ENCODE measurements at places on chromosomes 4 and X. TPM values are rescaled to one million over a fixed set of nuclear protein-coding genes. Genes with fewer than 3 reads are reported as not detected.
A peak's percentile ranks its signal among the peaks of the same experiment; 100 is the strongest.

DNA sequence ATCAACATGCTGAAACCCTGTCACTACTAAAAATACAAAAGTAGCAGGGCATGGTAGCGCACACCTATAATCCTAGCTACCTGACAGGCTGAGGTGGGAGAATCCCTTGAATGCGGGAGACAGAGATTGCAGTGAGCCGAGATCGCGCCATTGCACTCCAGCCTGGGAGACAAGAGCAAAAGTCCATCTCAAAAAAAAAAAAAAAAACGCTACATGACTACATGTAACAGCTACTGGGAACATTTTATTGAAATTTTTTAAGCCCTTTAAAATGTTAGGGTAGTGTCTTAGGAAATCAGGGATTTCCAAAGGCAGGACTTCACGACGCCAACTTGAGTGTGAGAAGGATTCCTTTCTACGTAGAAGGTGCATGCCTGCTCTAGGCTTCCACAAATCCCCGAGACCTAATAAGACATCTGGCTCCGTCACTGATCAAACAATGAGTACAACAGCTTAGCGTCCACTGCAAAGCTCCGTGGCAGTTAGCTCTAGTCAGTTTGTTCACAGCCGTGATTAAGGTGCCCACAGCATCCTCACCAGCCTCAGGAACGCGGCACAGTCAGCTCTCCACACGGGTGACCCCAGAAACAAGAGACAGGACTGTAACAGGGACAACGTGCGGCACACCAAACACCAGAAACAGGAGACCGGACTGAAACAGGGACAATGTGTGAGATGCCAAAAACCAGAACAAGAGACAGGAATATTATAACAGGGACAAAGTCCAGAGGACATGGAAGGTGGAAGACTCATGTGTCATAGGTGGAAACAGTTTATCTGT is 33.7 kb downstream of the DHRSX start:
- no peak overlapping the region for H3K4me3 ChIP-seq
- peaks cover 3% of the 10 kb centered on the region for H3K4me1 ChIP-seq
- H3K27ac ChIP-seq = no peak overlapping the region
- H3K36me3 ChIP-seq = peaks cover 4% of the 10 kb centered on the region

DNA sequence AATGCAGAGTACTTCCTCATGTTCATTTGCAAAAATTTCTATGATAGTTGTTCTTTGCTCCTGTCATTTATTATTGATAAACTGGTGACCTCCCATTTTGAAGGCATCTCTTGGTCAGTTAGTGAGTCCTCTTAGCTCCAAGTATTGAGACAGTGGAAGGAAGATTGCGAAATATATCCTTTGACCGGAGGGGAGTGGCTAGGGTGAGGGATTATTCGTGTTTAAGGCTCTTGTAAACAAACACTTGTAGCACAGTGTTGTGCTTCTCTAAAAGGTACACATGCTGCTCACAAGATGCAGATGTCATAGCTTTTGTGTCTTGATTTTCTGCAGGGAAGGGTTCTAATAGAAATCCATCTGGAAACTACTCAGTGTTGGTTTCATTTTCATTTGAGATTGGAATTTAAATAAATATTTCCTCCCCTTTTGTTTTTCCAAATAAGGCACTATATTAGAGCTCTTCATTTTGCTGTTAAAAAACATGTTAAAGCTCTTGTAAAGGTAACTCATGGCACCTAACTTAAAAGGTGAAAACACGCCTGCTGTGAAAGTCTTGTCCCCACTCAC is 21.8 kb downstream of the TXLNG start:
- peaks cover 5% of the 10 kb centered on the region for H3K4me1 ChIP-seq
- DNase-seq = no peak
- peaks cover 5% of the 10 kb centered on the region for H3K36me3 ChIP-seq
- H3K27ac ChIP-seq = peak overlapping the region; percentile 60
- no peaks in the 10 kb centered on the region for H3K27me3 ChIP-seq

- DNase-seq = no peak
- no peaks in the 10 kb centered on the region for H3K27me3 ChIP-seq
- H3K27ac ChIP-seq = no peak overlapping the region
- H3K4me1 ChIP-seq = no peaks in the 10 kb centered on the region
- H3K36me3 ChIP-seq = no peaks in the 10 kb centered on the region
These were observed 122.3 kb downstream of the TEX13A start for GRCh38 chrX:105098201-105098600.

DNA sequence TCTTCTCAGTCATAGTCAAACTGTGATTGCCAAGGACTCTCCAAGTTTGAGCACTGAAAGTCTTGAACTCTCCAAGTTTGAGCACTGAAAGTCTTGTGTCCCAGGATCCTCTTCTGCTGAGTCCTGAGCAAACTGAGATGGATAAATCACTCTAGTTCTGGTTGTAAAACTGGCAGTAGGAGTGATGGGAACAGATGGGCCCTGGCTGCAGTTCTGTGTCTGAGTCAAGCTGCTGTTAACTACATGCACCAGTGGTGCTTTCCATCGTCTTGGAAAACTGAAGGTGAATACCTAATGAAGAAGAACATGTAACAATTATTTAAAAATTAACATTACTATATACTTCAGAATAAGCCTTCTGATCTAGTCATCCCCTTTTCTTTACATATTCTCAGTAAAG is 27.6 kb upstream of the KCNIP4 start:
- H3K27ac ChIP-seq = no peak overlapping the region
- H3K27me3 ChIP-seq = no peaks in the 10 kb centered on the region
- no peaks in the 10 kb centered on the region for H3K36me3 ChIP-seq
- no peak overlapping the region for H3K4me3 ChIP-seq

GRCh38 chrX:129123795-129124194 is 399.5 kb downstream of the SMARCA1 start:
- H3K4me1 ChIP-seq = no peaks in the 10 kb centered on the region
- no peak overlapping the region for H3K4me3 ChIP-seq
- no peak overlapping the region for H3K27ac ChIP-seq
- no peaks in the 10 kb centered on the region for H3K27me3 ChIP-seq
- DNase-seq = no peak

- H3K36me3 ChIP-seq = no peaks in the 10 kb centered on the region
- peaks cover 57% of the 10 kb centered on the region for H3K27me3 ChIP-seq
- H3K4me3 ChIP-seq = no peak overlapping the region
- no peak overlapping the region for H3K27ac ChIP-seq
These were observed 20.4 kb upstream of the TRIM60 start for GRCh38 chr4:165011403-165011802.

GRCh38 chr4:128225148-128225547 is 62.5 kb downstream of the PGRMC2 start:
- no peaks in the 10 kb centered on the region for H3K36me3 ChIP-seq
- H3K4me1 ChIP-seq = no peaks in the 10 kb centered on the region
- DNase-seq = no peak
- H3K27me3 ChIP-seq = peaks cover 5% of the 10 kb centered on the region
- H3K4me3 ChIP-seq = no peak overlapping the region
- no peak overlapping the region for H3K27ac ChIP-seq

DNA sequence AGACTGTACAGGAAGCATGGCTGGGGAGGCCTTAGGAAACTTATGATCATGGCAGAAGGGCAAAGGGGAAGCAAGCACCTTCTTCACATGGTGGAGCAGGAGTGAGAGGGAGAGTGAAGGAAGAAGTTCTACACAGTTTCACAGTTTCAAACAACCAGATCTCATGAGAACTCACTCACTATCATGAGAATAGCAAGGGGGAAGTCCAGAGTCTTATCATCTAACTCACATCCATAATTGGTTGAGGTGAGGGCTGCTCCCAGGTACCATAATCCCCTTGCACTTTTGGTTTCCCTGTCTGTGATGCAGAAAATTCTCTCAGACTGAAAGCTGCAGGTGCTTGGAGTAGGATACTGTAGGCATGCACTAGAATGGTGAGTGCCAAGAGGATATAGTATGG is 233.8 kb upstream of the CPEB2 start:
- no peak overlapping the region for H3K4me3 ChIP-seq
- no peak overlapping the region for H3K27ac ChIP-seq
- no peaks in the 10 kb centered on the region for H3K27me3 ChIP-seq
- no peaks in the 10 kb centered on the region for H3K4me1 ChIP-seq

DNA sequence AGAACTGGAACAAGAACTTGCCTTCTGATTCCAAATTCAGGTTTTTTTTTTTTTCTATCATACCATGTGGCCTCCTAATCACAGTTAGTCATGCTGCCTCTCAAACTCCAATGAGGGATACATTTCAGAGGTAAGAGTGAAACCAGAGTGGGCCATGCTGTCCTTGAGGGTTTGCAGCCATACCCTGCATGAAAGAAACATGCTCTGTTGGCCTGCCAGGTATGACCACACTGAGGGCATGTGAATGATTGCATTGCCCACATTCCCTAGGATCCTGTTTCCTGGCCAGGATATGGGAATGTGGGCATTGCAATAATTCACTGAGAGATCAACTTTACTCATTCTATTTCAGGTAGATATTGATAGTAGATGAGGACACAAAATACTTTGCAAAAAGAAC is 56.4 kb upstream of the DDIT4L start:
- H3K27ac ChIP-seq = no peak overlapping the region
- no peak for DNase-seq
- H3K4me3 ChIP-seq = no peak overlapping the region
- no peaks in the 10 kb centered on the region for H3K4me1 ChIP-seq

GRCh38 chr4:65453398-65453797 is 216.9 kb downstream of the EPHA5 start:
- no peaks in the 10 kb centered on the region for H3K36me3 ChIP-seq
- H3K27ac ChIP-seq = no peak overlapping the region
- no peak overlapping the region for H3K4me3 ChIP-seq
- DNase-seq = no peak

Gene HOPX
- 25.2 TPM for total RNA-seq

DNA sequence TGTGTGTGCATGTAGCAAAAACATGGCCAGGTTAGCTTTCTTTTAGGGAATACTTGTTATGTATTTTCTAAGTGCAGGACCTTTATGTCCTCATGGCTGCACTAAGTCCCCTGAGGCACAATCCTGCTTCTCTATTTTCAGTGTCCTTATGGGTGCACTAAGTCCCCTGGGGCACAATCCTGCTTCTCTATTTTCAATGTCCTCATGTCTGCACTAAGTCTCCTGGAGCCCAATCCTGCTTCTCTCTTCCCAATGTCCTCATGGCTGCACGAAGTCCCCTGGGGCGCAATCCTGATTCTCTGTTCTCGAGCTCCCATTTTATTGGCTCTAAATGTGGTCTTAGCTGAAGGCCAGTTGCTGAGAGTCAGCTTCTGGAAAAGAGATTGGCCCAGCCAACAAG is 49.7 kb upstream of the GPRIN3 start:
- peaks cover 2% of the 10 kb centered on the region for H3K36me3 ChIP-seq
- H3K4me3 ChIP-seq = no peak overlapping the region
- H3K27ac ChIP-seq = no peak overlapping the region
- no peaks in the 10 kb centered on the region for H3K4me1 ChIP-seq
- DNase-seq = no peak

Gene NAT8L
- 0.14 TPM for total RNA-seq

DNA sequence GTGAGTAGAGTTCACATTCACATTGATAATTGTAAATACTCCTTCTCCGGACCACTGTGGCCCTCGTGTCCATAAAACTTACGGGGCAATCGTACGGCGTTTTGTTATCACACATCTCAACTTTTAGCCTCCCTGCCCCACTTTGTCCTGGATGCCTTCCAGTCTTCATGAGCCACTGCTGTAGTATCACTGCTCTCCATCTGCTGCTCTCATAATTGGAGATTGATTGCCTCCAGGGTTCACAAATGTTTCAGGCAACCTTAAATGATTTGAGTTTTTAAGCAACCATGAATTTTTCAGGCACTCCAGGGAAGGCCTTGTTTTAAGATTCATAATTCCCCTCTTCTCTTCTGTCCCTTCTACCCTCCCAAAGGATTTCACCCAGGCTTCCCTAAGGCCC is 28.4 kb downstream of the ALPK1 start:
- H3K36me3 ChIP-seq = peaks cover 4% of the 10 kb centered on the region
- DNase-seq = no peak
- peaks cover 13% of the 10 kb centered on the region for H3K4me1 ChIP-seq
- no peak overlapping the region for H3K27ac ChIP-seq
- H3K4me3 ChIP-seq = no peak overlapping the region
- no peaks in the 10 kb centered on the region for H3K27me3 ChIP-seq

Gene CXorf58
- total RNA-seq = not detected

DNA sequence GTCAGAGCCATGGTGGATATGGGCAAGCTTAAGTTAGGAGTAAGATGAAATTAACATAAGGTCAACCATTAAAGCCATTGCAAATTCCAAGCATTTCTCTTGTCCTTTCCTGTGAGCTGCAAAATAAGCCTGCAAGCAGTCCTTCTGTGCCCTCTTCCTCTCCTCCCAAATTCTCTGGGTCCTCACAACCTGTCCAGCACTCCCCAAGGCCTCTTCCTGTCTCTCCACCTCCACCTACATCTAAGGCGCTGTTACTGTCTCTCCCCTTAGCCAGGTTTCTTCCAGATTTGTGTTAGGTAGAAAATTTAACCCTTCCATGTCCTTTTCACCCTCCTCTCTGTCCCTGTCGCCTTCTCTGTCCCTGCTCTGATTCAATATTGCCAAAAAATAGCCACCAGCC is 22.2 kb downstream of the ETDC start:
- no peaks in the 10 kb centered on the region for H3K27me3 ChIP-seq
- H3K4me3 ChIP-seq = no peak overlapping the region
- peaks cover 50% of the 10 kb centered on the region for H3K36me3 ChIP-seq
- H3K27ac ChIP-seq = no peak overlapping the region
- no peak for DNase-seq
- peaks cover 2% of the 10 kb centered on the region for H3K4me1 ChIP-seq

DNA sequence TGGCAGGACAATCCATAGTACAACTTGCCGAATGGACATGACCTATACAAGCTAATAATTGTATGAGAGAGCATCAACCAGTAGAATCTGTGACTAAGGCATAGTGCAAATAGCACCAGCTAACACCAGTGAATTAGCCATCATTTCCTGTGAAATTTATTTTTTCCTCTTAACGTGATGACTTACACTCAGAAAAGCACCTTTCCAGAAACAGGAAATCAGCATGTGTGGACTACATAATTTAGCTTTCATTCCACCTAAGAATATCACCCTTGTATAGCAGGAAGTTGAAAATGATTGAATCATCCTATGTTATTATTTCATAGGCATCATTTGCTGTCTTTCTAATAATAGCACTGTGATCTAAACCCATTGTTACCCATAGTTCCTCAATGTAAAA is 1393.4 kb upstream of the PCDH7 start:
- H3K36me3 ChIP-seq = no peaks in the 10 kb centered on the region
- DNase-seq = no peak
- H3K27ac ChIP-seq = no peak overlapping the region
- no peak overlapping the region for H3K4me3 ChIP-seq

DNA sequence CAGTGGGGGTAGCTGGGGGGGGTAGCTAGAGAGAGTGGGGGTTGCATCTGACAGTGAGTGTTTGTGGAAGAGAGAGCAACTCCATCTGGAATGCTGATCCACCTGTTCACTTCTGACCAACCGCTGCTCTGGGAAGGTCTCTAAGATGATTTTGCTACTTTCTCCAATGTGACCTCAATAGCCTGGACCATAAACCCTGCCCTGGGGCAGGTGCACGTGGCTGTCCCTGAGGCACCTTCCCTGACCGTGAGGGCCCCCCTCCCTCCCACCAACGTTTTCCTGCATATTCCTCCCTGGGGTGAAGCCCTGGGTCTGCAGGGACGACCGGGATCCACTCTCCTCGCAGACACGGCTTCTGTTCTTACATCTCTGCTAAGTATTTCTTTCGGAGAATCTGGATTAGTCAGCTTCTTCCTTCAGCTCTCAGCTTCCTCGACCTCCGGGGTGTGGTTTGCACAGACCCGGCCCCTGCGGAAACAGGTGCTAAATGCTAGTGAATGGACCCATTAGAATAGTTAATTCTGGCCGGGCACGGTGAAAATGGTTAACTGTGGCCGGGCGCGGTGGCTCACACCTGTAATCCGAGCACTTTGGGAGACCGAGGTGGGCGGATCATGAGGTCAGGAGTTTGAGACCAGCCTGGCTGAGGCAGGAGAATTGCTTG is 21.4 kb upstream of the PLCXD1 start:
- DNase-seq = no peak
- peak overlapping the region; percentile 22 for H3K4me3 ChIP-seq
- no peaks in the 10 kb centered on the region for H3K36me3 ChIP-seq

Gene CENPVL1
- total RNA-seq = not detected
